Metanephros (tissue), 2 donors: ENCODE measurements at places on chromosomes 7 and 10. TPM values are rescaled to one million over a fixed set of nuclear protein-coding genes. Genes with fewer than 3 reads are reported as not detected.

The RSPH10B2 gene
- total RNA-seq, result 0.53 TPM

The SMKR1 gene
- 0.53 TPM for total RNA-seq

The GTF2IRD1 gene
- total RNA-seq, result 39.9 TPM

The PHYHIPL gene
- 8.6 TPM for total RNA-seq

The CALN1 gene
- total RNA-seq, result 0.23 TPM

The OPN1SW gene
- not detected for total RNA-seq

The GPR15LG gene
- total RNA-seq, result 0.64 TPM

The MYO3A gene
- 3.9 TPM for total RNA-seq

The CDC14C gene
- not detected for total RNA-seq

The ARHGEF5 gene
- 35.1 TPM for total RNA-seq

The STOX1 gene
- 5.4 TPM for total RNA-seq

The RELN gene
- 9.8 TPM for total RNA-seq

The CARD11 gene
- total RNA-seq, result 1.8 TPM

The BMPER gene
- total RNA-seq, result 19.5 TPM

The ABCB4 gene
- total RNA-seq, result 2.4 TPM

The EN2 gene
- total RNA-seq, result not detected

The LIPK gene
- not detected for total RNA-seq

The LRIT1 gene
- not detected for total RNA-seq

The DNTT gene
- 0.18 TPM for total RNA-seq

The PRSS37 gene
- not detected for total RNA-seq

The GNAT3 gene
- not detected for total RNA-seq

The CREB5 gene
- 22.1 TPM for total RNA-seq

The CFAP69 gene
- 31.7 TPM for total RNA-seq

The ZMIZ1 gene
- total RNA-seq, result 51.0 TPM

The SERPINE1 gene
- 3.4 TPM for total RNA-seq

The NEURL1 gene
- total RNA-seq, result 15.0 TPM

The CLCN1 gene
- 3.9 TPM for total RNA-seq

The MKX gene
- total RNA-seq, result 0.47 TPM

The ERVW-1 gene
- total RNA-seq, result not detected

The CALY gene
- not detected for total RNA-seq

The ZNF365 gene
- total RNA-seq, result 0.35 TPM

The VSTM4 gene
- 21.5 TPM for total RNA-seq

The AKR1C4 gene
- not detected for total RNA-seq

The SLC35G1 gene
- total RNA-seq, result 5.2 TPM

The TRUB1 gene
- 32.1 TPM for total RNA-seq

The VENTX gene
- 0.18 TPM for total RNA-seq

The ARF5 gene
- 144 TPM for total RNA-seq

The NPY gene
- 2.9 TPM for total RNA-seq
